Stimulated activated CD8-positive, alpha-beta memory T cell treated with anti-CD3 and anti-CD28 coated beads, Interleukin-7, amount 100 ng/mL, for 48 hours (primary cell): ENCODE measurements at places on chromosomes 4 and X.

DNA sequence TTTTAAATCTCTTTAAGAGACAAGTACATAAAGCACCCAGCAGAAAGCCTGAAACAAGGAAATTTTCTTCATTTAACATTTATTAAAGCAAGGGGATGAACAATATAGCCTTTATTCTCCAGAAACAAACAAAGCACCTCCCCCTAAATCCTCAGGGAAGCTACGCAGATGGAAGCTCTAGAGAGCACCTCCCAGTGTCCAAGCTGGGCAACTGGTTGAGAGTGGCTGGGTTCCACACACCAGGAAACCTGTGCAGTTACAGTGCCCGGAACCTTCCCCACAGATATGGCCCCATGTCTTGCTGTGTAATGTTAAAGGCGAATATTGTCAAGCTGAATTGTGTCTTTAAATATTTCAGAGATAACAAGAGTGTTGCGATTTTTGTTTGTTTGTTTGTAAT, 8.9 kb upstream of the TRIML1 start:
- no peak for DNase-seq

- no peak for DNase-seq
Measured at GRCh38 chrX:137426695-137427425, 139.1 kb upstream of the ZIC3 start.

- no peak for DNase-seq
Measured at GRCh38 chr4:138702190-138702824, 313.3 kb upstream of the NOCT start.

- no peak for DNase-seq
Measured at GRCh38 chr4:8726344-8726851, 133.8 kb downstream of the CPZ start.

DNA sequence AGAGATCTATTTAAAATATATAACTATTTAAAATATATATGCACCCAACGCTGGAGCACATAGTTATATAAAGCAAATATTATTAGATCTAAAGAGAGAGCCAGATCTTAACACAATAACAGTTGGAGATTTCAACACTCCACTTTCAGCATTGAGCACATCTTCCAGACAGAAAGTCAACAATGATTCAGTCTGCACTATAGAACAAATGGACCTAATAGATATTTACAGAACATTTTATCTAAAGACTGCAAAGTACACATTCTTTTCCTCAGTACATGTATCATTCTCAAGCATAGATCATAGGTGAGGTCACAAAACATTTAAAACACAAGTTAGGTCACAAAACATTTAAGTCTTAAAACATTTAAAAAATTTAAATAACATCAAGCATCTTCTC, 36.4 kb downstream of the NLRP2B start:
- DNase-seq, result no peak

- DNase-seq, result no peak
Measured at GRCh38 chr4:123986268-123986798, 589.7 kb downstream of the SPRY1 start.

DNA sequence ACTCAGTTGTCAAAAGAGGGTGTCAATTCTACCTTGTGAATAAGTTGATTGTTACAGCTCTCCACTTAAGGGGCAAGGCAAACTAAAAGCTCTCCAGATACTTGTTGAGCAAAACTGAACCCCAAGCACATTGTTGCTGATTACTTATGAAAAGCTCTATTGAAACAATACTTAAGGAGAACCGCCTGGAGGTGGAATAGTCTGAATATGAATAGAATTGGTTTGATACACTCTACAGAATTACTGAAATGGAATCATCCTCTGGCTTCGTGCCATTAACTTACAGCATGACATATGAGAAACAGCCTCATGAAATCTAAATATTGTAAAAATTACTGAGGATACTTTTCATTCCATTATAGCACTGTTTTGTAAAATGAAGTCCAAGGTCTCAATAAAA, 127.0 kb upstream of the SH3RF1 start:
- no peak for DNase-seq
